ENCODE measurements at places on chromosomes 2 and 18.

DNA sequence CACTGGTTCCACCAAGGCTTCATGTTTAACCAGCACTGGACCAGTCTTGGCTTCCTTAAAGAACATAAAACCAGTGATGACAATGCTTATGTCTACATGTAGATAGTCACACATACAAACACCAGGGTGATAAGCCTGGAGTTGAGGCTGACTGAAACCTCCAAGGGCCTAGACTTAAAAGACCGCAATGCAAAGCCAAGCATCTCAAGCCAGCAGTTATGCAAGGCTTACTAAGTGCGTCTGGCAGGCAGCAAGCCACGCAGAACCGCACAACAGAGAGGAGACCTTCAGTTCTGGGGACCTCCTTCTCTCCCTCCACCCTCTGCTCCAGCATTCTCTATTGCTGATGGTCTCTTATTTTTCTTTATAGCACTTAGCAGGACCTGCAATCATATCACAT is 63.2 kb upstream of the ACAA2 start:
- no peak for DNase-seq

GRCh38 chr2:72043985-72044384 is 103.7 kb downstream of the CYP26B1 start:
- no peak for DNase-seq

- DNase-seq: no peak
Measured at GRCh38 chr2:109351164-109351756, 222.3 kb downstream of the SH3RF3 start.

GRCh38 chr18:77223221-77223639 is 26.4 kb upstream of the GALR1 start:
- DNase-seq: no peak

GRCh38 chr2:41644936-41645335 is 402.9 kb upstream of the PKDCC start:
- no peak for DNase-seq

- DNase-seq: no peak
Measured at GRCh38 chr2:56132138-56132537, 51.7 kb upstream of the CCDC85A start.

DNA sequence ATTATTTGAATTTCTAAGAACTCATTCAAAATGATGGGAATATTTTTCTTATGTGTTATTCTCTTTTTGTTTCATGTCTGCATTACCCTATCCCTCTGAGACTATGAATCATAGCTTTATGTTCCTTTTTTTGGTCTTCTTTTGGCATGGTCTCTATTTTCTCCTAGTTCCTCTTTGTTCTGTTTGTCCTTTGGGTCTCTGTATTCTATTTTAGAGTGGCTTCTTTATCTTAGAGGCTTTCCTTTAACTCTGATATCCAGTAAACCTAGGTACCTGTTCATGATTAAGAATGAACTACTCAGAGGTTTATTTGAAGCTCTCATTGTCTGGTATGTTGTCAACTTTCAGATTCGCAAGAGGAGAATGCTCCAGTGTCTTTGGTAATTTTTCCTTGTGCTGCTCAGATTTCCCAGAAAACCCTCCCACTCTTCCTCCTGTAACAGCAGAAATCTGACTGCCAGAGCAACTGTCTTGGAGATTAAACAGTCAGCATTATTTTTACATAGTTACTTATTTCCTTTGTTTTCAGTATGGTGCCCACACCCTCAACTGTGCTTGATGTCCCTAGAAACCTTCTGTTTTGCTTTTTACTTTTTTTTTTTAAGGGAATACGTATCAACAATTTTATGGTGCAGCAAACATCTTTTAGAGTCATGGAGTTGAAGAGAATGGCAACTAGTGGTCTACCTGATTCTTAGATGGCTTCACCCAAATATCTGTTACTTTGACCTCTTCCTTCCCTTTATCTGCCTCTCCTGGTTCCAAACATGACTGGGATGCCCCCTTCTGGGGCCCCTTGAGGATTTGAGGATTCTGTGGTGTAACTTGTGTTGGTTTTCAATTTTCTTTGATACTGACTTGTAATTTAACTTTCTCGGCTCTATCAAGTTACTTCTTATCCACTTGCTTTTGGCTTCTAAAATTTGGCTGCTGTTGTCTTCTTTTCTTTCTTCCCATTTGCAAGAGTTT is 92.0 kb downstream of the DPP10 start:
- no peak for DNase-seq

DNA sequence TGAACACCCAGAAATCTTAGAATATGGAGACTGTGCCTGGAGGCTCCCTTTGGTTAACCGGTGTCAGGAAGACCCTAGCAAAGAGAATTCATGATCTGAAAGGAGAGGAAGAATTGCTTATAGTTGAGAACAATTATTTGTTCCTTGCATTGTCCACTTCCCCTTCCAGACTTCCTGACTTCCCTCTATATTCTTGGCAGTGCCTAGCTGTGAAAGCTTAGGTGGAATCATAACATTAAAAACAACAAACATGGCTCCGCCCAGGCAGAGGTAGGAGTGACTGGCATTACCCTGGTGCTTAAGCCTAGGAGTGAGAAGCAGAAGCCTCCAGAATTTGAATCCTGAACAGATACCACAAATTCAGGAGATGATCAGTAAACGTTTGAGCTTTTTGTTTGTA is 1.9 kb downstream of the TTL start:
- no peak for DNase-seq

DNA sequence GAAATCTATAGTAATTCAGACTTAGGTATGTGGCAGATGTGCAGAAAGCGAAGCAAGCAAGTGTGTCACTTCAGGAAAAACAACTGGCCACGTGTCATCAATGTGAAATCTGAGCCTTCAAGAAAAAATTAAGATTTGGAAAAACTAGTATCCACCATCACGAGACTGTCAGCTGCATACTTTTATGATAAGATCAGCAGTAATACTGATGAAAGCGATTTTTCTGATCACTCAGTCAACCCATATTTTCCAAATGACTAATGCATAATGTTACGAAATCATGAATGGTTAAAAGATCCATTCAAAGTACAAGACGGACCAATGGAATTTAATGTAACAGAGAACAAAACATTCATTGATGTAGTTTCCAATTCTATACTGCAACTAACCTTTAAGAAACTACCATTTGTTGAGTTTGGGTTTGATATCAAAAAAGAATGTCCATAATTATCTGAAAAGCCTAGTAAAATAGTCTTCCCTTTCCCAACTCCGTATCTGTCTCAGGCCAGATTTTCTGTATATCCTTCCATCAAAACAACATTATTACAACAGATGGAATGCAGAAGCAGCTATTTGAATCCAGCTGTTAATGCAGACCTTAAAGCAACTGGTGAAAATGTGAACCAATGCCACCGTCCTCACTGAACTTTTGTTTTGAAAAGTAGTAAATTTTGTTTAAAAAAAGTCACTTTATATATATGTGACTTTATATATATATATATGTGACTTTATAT is 17.0 kb upstream of the BCL2 start:
- no peak for DNase-seq

DNA sequence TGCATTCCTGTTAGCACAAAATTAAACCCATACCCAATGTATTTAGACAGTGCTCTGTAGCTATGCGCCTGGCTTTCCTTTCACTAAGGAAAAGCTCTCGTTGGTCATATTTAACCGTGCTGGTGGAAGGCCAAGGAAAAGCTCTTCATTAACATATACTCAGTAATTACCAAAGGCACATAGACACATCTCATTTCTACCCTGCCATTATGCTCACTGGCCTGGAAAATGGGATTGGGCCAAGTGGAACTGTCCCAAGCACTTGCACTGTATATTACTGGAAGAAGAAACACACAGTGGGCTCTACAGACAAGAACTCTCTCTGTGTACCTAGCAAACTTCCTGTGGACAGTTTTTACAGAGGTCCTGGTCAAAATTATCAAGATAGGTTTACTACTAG is 274.4 kb downstream of the ERBB4 start:
- DNase-seq: no peak

DNA sequence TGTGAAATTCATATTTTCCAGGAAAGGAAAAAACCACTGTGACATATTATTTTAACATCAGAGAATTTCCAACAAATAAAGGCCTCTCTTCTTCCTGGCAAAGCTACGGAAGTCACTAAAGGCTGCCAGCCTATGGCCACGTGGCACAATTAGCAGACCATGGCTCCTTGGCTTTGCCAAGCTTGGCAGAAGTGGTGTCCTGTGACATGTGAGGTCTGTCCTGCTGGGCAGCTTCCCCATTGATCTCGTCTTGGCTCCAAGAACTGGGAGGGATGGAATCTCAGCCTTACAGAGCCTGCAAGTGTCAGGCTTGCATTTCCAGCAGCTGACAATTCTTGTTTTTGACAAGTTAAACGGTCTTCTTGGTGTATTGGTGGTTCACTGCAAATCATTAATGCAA is 226.9 kb upstream of the THSD7B start:
- DNase-seq: no peak

GRCh38 chr2:196939371-196939770 is 12.9 kb upstream of the PGAP1 start:
- no peak for DNase-seq

DNA sequence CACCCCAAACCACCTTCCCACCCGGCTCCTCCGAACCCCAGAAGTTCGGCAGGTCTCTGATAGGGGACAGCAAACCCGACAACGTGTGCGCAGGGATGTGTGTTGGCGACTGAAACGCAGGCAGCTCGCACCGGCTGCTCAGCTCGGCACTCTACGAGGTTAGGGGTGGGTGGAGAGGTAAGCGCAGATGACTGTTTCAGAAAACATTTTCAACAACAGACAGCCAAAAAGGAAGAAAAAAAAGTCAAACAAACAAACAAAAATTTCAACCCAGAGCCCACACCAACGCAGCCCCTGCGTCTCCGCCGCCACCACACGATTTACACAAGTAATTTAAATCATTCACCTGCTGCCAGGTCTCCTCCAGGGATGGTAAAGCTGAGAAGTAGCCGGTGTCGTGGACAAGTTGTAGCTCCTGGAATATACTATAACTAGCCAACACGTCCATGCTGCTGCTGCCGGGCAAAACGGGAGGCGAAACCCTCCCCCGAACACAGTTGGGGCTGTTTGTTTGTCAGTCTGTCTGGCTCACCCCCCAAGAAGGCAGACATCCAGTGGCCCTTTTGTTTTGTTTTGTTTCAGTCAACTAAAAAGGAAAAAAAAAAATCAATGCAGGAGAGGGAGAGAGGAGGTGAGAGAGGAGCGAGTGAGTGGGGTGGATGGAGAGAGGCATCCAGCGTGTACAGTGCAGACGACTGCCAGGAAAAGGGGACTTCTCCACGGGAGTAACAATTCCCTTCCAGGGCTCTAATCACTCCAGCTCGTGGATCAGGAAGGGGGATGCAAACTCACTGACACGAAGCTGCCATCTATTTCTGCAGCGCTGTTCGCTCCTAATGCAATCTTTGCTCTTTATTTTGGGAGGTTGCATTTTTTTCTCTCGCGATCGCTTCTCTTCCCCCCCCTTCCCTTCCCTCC is at the start of gene KLF7:
Gene KLF7, minus strand, starts transcription at position 828 of the 918 bp plus-strand sequence. Its CDS starts 380 bp downstream, at position 448.
- peak; percentile 64 for DNase-seq

- no peak for DNase-seq
Measured at GRCh38 chr18:8656232-8656631, 47.0 kb downstream of the RAB12 start.

DNA sequence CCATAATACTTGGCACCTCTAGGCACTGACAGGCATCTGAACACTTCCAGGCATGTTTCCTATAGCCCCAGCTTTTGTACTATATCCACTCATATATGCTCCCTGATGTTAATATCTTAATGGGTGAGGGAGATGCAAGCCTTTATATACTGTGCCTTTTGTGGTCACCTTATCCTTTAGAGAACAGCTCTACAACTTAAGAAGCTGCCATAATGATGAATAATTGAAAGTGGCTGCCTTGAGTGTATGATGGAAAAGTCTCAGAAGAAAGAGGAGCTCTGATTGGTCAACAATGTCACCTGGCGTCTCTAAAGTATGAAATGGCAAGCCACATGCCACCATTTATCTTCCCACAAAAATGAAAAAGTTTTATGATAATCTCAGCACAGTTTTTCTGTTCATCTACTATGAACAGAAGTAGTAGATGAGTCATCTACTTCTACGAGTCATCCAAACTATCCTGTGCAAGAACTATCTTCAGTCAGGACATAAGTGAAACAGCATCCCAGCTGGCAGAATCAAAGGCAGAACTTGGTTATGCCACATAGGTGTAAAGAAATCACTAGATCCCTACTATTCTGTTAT is 997.9 kb upstream of the CELF4 start:
- DNase-seq: no peak

DNA sequence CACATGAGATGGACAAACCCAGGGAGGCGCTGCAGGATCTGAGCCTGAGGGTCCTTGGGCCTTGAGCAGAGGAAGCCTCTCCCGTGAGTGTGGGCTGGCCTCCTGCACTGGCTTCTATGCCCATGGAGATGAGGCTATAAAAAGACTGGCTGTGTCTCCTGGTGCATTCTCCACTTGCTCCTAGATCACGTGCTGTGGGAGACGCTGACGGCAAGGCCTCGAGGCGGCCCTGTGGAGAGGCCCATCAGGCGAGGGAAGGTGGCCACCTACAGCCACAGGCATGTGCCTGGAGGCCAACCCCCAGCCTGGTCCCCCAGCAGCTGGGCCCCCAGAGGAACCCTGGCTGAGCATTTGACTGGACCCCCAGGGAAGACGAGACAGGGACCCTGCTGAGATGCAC is 198.9 kb downstream of the TWIST2 start:
- no peak for DNase-seq

- no peak for DNase-seq
Measured at GRCh38 chr2:64605026-64605471, 48.7 kb downstream of the SERTAD2 start.

DNA sequence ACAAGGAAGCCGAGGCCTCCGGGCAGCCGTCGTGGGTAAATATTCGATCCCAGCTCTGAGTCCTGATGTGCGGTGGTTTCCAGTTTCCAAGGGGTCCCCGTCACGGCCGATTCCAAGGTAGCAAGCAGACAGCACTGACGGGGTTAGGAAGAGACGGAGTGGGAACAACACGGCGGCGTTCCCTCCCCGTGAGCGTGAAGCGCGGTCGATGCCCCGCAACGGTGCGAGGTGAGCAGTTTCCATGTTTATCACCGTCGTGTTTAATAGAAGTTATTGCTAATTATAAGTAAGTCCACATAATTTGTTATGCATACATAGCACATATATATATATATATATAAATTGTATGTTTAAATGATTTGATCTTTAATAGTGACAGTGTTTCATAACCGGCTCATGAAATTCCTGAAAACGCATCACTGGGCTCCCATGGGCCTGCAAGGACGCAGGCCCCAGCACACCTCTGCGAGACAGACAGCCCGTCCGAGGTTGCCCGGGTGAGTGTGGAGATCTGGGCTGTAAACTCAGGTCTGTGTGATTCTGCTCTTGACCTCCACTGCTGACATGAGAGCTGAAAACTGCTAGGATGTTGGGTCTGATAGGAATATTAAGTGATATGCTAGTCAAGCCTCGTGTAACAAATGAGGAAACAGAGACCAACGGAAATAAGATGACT is 243.5 kb upstream of the SALL3 start:
- DNase-seq: no peak

- DNase-seq: peak; percentile 71
Measured at GRCh38 chr2:20050646-20051531, 539 bp downstream of the LAPTM4A start.

GRCh38 chr2:137799600-137799999 is 164.7 kb upstream of the HNMT start:
- no peak for DNase-seq

- no peak for DNase-seq
Measured at GRCh38 chr2:225328192-225328591, 71.3 kb upstream of the NYAP2 start.
